ENCODE measurements at places on chromosomes 11 and 22. TPM values are rescaled to one million over a fixed set of nuclear protein-coding genes. Genes with fewer than 3 reads are reported as not detected.

DNA sequence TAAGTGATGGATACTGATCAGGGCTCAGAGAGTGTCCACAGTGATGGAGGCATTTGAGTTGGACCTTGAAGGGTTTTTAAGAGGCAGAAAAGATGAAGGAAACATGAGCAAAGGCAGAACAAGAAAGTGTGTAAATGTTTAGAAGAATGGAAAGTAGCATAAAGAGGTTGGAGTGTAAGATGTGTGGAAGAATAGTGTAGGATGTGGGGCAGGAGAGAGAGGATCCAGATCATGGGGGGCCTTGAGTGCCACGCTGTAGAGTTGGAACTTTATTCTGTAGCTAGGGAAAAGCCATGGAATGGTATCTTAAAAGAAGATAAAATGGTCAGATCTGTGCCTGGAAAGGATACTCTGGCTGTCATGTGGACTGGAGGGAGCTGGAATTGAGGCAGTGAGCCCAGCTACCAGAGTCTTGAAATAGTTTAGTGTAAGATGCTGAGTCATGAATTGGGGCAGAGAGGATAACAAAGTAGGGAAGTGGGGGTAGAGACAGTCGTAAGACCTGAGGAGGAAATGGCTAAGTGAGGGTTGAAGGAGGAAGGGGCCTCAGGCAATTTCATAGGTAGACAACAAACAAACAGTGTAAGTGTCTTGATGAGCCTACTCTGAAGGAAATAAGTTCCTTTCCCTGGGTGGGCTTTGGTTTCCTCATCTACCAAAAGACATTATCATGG is 6.7 kb downstream of the KCNE3 start:
- DNase-seq, result no peak
- no peaks in the 10 kb centered on the region for H3K4me1 ChIP-seq
- H3K27me3 ChIP-seq, result peaks cover 16% of the 10 kb centered on the region
- no peaks in the 10 kb centered on the region for H3K36me3 ChIP-seq

The EIF3M gene
- total RNA-seq, result 285 TPM

- no peaks in the 10 kb centered on the region for H3K4me1 ChIP-seq
- no peak overlapping the region for H3K4me3 ChIP-seq
- no peak overlapping the region for H3K27ac ChIP-seq
- H3K36me3 ChIP-seq, result no peaks in the 10 kb centered on the region
Measured at GRCh38 chr11:92865352-92865751, 104.1 kb upstream of the MTNR1B start.

DNA sequence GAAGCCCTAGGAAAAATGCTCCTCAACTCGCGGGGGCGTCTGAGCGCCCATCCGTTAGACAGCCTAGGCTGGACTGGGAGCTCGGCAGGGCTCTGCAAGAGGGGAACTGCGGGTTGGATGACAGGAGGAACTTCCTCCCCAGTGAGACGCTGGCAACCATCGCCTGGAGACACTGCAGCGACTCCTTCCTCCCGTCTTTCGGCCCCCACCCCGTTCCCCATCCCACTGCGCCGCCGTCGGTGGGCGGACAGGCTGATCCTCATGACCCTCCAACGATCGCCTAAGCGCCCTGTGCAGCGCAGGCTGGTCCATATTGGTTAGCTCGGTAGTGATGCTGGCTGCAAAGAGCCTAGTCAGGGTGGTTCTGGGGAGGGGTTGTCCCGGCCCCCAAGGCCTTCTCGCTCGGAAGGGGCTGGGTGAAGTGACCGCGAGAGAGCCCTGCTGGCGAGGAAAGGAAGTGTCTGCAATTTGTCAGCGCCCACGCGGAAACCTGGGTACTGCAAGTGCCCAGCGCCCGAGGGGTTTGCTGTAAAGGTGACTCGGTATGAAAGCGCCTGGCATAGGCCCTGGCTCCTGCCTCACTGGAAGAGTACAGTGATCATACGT is 638 bp downstream of the NRGN start:
- H3K27ac ChIP-seq, result peak overlapping the region; percentile 55
- H3K36me3 ChIP-seq, result no peaks in the 10 kb centered on the region
- H3K4me3 ChIP-seq, result peak overlapping the region; percentile 84
- H3K4me1 ChIP-seq, result peaks cover 23% of the 10 kb centered on the region
- peak; percentile 34 for DNase-seq

GRCh38 chr11:127618721-127619120 is 618.2 kb upstream of the KIRREL3 start:
- peaks cover 5% of the 10 kb centered on the region for H3K27me3 ChIP-seq
- H3K4me3 ChIP-seq, result no peak overlapping the region
- no peak overlapping the region for H3K27ac ChIP-seq
- H3K4me1 ChIP-seq, result no peaks in the 10 kb centered on the region

DNA sequence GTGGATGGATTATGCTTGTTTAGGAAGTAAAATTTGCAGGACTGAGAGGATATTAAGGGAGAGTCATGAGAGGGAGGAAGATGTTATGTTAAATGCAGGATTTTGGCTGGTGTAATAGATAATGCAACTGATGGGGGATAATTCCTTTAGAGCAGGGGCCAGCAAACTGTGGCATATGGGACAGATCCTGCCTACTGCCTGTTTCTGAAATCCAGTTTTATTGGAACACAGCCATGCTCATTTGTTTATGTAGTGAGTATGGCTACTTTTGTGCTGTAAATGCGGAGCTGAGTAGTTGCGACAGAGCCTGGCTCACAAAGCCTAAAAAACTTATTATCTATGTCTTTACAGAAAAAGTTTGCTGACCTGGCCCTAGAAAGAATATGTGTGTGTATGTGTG is 66.6 kb upstream of the MPPED2 start:
- no peak for DNase-seq
- H3K36me3 ChIP-seq, result no peaks in the 10 kb centered on the region
- peaks cover 3% of the 10 kb centered on the region for H3K27me3 ChIP-seq
- H3K4me3 ChIP-seq, result no peak overlapping the region
- H3K27ac ChIP-seq, result no peak overlapping the region

The OR2AT4 gene
- total RNA-seq, result not detected

The OR51F2 gene
- not detected for total RNA-seq

DNA sequence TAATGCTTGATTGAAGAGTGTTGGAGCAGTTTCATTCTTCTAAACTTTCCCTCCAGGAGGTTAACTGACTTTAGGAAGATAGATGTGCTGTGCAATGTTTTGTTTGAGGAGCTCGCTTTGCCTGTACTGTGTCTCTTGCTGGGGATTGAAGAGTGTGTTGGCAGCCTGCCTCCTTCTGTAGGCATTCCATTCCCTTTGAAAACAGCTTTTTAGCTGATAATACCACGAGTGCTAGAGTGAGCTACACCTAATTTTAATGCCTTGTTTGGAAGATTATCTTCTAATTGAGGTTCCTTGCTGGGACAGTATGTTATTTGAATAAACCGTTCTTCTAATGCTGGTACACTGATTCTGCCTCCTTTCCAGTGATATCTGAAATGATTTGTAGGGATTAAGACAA is 7.2 kb downstream of the DDX10 start:
- H3K36me3 ChIP-seq, result peaks cover 2% of the 10 kb centered on the region
- peaks cover 52% of the 10 kb centered on the region for H3K4me1 ChIP-seq
- H3K4me3 ChIP-seq, result no peak overlapping the region

The C1QTNF5 gene
- not detected for total RNA-seq

GRCh38 chr22:50114221-50115021 is 24.6 kb downstream of the MOV10L1 start:
- H3K4me1 ChIP-seq, result peaks cover 17% of the 10 kb centered on the region
- H3K27ac ChIP-seq, result no peak overlapping the region

DNA sequence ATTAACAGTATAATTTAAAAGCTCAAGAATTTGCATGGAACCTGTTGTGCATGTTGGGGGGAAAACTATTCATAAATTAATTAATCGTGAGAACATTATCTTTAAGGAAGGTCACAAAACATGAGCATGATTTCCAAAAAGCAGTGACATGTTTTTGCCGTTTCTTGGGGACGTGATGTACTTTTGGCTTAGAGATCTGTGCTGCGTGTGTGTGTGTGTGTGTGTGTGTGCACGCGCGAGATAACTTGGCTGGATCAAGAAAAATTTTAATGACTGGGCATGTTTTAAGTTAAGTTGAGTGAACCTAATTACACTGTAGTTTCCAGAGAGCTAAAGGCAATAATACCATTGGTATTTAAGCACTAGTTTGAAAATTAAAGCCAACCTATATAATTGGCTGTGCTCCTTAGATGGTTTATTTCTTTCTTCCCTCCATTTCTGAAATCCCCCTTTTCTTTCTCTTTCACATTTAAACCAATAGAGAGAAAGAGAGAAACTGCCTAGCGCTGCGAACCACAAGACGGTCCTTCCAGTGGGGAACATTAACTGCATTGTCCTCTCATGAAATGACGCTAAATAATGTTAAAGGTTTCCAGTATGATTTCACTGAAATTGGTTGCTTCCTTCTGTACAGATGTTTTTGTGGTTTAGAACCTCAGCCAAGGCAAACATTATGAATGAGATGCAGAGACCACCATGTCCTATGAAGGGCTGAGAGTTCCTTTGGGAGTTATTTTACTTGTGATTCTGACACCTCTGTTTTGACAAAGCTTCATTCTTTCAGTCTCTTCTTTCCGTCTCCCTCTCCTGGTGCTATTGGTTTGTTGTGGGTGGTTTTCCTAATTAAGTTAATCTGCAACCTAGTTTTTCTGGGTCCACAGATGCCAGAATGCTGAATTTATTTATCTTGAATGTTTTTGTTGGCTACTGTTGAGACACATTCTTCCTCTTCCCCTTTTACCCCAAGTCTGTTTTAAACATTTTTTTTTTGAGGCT is 51.7 kb downstream of the ZBTB16 start:
- peaks cover 17% of the 10 kb centered on the region for H3K27me3 ChIP-seq
- no peak for DNase-seq
- H3K4me3 ChIP-seq, result no peak overlapping the region
- peaks cover 14% of the 10 kb centered on the region for H3K4me1 ChIP-seq
